ENCODE measurements at places on chromosomes 4 and X. TPM values are rescaled to one million over a fixed set of nuclear protein-coding genes. Genes with fewer than 3 reads are reported as not detected.

- no peaks in the 10 kb centered on the region for H3K36me3 ChIP-seq
- DNase-seq: no peak
- no peaks in the 10 kb centered on the region for H3K4me1 ChIP-seq
- no peak overlapping the region for H3K27ac ChIP-seq
- H3K4me3 ChIP-seq: no peak overlapping the region
- H3K27me3 ChIP-seq: no peaks in the 10 kb centered on the region
These were observed 660.5 kb upstream of the PABPC4L start for GRCh38 chr4:134862116-134862515.

GRCh38 chr4:156138781-156139280 is 185.2 kb upstream of the CTSO start:
- H3K36me3 ChIP-seq: no peaks in the 10 kb centered on the region
- H3K27me3 ChIP-seq: no peaks in the 10 kb centered on the region
- no peak overlapping the region for H3K27ac ChIP-seq
- DNase-seq: no peak

- H3K36me3 ChIP-seq: peaks cover 17% of the 10 kb centered on the region
- no peaks in the 10 kb centered on the region for H3K4me1 ChIP-seq
- no peak overlapping the region for H3K4me3 ChIP-seq
These were observed 29.5 kb upstream of the MRFAP1 start for GRCh38 chr4:6610856-6611430.

GRCh38 chrX:17560385-17560784 is 176.9 kb upstream of the SCML1 start:
- H3K4me1 ChIP-seq: no peaks in the 10 kb centered on the region
- H3K36me3 ChIP-seq: no peaks in the 10 kb centered on the region
- H3K4me3 ChIP-seq: no peak overlapping the region
- DNase-seq: no peak

- H3K36me3 ChIP-seq: peaks cover 26% of the 10 kb centered on the region
- no peak for DNase-seq
- H3K27me3 ChIP-seq: no peaks in the 10 kb centered on the region
- peaks cover 17% of the 10 kb centered on the region for H3K4me1 ChIP-seq
- H3K4me3 ChIP-seq: no peak overlapping the region
These were observed 3.9 kb downstream of the MTHFD2L start for GRCh38 chr4:74161666-74162450.

HPSE gene
- 0.11 TPM for total RNA-seq

XK gene
- 0.04 TPM for total RNA-seq

DNA sequence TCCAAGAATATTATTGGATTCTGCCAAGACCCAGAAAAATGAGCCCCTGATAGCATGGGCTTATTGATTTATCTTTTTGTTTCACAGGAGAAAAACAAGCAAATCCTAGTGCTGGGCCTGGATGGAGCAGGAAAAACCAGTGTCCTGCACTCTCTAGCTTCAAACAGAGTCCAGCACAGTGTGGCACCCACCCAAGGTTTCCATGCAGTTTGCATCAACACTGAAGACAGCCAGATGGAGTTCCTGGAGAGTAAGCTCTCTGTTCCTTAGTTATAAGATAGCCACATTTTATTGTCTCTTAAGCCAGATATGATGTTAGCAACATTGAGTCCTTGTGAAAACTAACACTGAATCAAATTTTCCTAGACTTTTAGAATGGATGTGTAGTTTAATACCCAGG is 5.5 kb downstream of the ARL9 start:
- H3K4me1 ChIP-seq: no peaks in the 10 kb centered on the region
- no peaks in the 10 kb centered on the region for H3K36me3 ChIP-seq
- H3K27ac ChIP-seq: no peak overlapping the region

DNA sequence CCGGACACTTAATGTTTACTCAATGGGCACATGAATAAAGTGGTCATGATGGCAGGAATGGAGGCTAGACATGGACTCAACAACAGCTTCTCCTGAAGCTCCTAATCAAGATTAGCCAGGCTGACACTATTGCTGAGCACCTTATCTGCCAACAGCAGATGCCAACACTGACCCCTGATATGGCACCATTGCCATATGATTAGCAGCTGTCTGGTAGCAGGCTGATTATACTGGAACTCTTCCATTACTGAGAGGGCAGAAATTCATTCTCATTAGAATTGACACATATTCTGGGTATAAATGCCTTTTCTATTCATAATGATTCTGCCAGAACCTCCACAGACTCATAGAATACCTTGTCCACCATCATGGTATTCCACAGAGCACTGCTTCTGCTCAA is 18.4 kb upstream of the AFF1 start:
- H3K4me1 ChIP-seq: no peaks in the 10 kb centered on the region
- H3K4me3 ChIP-seq: no peak overlapping the region
- no peaks in the 10 kb centered on the region for H3K27me3 ChIP-seq
- no peak overlapping the region for H3K27ac ChIP-seq
- H3K36me3 ChIP-seq: no peaks in the 10 kb centered on the region
- no peak for DNase-seq

DNA sequence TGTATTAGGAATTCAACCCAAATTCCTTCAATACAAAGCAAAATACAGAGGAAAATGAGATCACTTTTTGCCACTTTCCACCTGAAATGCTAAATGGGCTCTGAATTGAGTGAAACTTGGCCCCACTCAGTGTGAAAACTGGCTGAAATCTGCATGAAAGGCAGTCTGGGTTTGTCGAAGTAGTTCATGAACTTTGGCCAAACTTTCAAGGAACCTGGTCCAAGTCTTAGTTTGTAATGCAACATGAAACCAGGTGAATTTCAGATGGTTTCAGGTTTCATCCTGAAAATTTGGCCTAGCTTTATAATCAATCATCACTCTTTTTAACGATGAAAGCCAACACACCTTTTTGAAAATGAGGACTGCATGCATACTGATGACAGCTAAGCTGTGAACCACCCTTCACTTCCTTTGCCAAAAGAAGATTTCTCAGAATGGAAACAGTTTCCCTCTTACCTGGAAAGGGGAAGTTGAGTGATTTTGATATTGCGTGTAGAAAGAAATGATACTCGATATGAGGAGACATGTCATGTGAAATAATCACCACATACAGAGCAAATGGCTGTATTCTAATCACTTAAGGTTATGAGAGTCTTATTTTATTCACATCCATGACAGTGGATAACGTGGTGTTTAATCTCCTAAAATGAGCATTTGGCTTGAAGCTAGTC is 209.9 kb upstream of the ETNPPL start:
- no peaks in the 10 kb centered on the region for H3K36me3 ChIP-seq
- no peak for DNase-seq
- H3K27ac ChIP-seq: no peak overlapping the region
- no peaks in the 10 kb centered on the region for H3K27me3 ChIP-seq
- no peaks in the 10 kb centered on the region for H3K4me1 ChIP-seq
- no peak overlapping the region for H3K4me3 ChIP-seq

- no peaks in the 10 kb centered on the region for H3K27me3 ChIP-seq
- no peaks in the 10 kb centered on the region for H3K36me3 ChIP-seq
- DNase-seq: no peak
- H3K4me3 ChIP-seq: no peak overlapping the region
- H3K27ac ChIP-seq: no peak overlapping the region
These were observed 607.8 kb upstream of the ZFP42 start for GRCh38 chr4:187387739-187388138.

AFM gene
- not detected for total RNA-seq

TLR2 gene
- not detected for total RNA-seq

PNMA6A gene
- not detected for total RNA-seq

DNA sequence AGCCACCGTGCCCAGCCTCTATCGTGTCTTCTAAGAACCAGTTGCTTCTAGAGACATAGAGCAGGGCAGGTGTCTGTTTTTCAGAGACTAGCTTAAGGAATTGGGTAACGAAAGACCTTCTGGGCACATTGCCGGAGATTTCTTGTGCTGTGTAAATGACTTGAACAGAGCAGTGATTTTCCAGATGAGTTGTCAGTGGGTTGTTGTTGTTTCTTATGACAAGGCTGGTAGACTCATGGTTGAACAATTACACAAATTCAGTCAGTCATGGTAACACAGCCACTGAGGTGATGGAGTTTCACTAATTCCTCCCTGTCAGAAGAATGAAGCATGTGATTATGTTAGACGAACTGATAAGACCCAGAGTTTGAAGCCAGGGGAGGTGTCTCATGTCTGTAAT is 20.5 kb upstream of the DDX3X start:
- H3K27me3 ChIP-seq: no peaks in the 10 kb centered on the region
- H3K36me3 ChIP-seq: no peaks in the 10 kb centered on the region
- no peaks in the 10 kb centered on the region for H3K4me1 ChIP-seq
- H3K4me3 ChIP-seq: no peak overlapping the region

DNA sequence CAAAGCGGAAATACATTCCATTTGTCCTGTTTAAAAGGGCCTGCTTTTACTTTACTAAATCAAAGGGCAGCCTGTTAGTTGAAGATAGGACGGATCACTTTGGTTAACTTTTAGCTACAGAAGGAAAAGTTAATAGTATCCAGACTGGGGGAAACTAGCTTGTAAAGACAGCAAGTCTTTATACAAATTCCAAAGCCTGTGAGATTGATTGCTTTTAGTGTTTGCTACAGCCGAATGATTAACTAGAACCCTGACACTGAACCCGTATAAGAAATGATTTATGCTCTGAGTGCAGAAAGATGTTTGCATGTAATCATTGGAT is 93.4 kb downstream of the FRAS1 start:
- H3K4me3 ChIP-seq: no peak overlapping the region
- no peaks in the 10 kb centered on the region for H3K36me3 ChIP-seq
- H3K27ac ChIP-seq: no peak overlapping the region
- H3K4me1 ChIP-seq: no peaks in the 10 kb centered on the region

BEND4 gene
- not detected for total RNA-seq

- no peak overlapping the region for H3K4me3 ChIP-seq
- no peak overlapping the region for H3K27ac ChIP-seq
- no peak for DNase-seq
These were observed 226.7 kb upstream of the MAD2L1 start for GRCh38 chr4:120293341-120293740.

MAGEA6 gene
- 1.6 TPM for total RNA-seq

GUCY1A1 gene
- 6.1 TPM for total RNA-seq

SETD7 gene
- total RNA-seq: 59.4 TPM

DNA sequence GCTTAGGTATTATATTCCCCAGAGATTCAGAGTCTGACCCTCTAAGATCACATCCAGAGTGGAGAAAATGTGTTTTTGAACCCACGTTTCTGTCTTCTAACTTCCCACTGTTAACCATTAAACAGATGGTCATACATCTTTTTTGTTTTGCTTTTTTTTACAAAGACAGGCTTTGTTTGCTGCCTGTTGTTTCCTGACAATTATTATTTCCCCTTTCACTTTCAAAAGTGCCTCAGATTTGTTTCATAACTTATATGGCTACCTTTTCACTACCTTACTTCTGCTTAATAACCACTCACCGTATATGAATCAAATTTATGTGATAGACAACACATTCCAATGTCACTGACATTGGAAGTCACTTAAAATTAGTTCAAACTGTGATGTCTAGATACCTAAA is 142.2 kb downstream of the HS3ST1 start:
- no peaks in the 10 kb centered on the region for H3K4me1 ChIP-seq
- no peak overlapping the region for H3K27ac ChIP-seq
- no peaks in the 10 kb centered on the region for H3K36me3 ChIP-seq
- DNase-seq: no peak

GRCh38 chr4:151564321-151564720 is 155.3 kb downstream of the FHIP1A start:
- no peaks in the 10 kb centered on the region for H3K36me3 ChIP-seq
- H3K4me3 ChIP-seq: no peak overlapping the region
- DNase-seq: no peak
- H3K27me3 ChIP-seq: no peaks in the 10 kb centered on the region
- no peaks in the 10 kb centered on the region for H3K4me1 ChIP-seq

ATP6AP2 gene
- total RNA-seq: 86.1 TPM

PRR32 gene
- total RNA-seq: not detected

IDUA gene
- 20.8 TPM for total RNA-seq

- H3K27ac ChIP-seq: peak overlapping the region; percentile 97
- peak overlapping the region; percentile 57 for H3K4me3 ChIP-seq
- 0 out of 2 replicates have a peak, but pooled peaks cover 5% of the 10 kb centered on the region for H3K36me3 ChIP-seq
These were observed 41.1 kb downstream of the AFF2 start for GRCh38 chrX:148541584-148541940.

FOXP3 gene
- total RNA-seq: not detected

GRCh38 chr4:153401501-153401900 is 57.0 kb downstream of the MND1 start:
- H3K4me1 ChIP-seq: peaks cover 8% of the 10 kb centered on the region
- no peak overlapping the region for H3K4me3 ChIP-seq
- no peak overlapping the region for H3K27ac ChIP-seq
